ENCODE measurements at places on chromosomes 16 and 17. TPM values are rescaled to one million over a fixed set of nuclear protein-coding genes. Genes with fewer than 3 reads are reported as not detected.

The TMED6 gene
- total RNA-seq, result not detected

The KLHL10 gene
- total RNA-seq, result not detected

The KIF19 gene
- 0.68 TPM for total RNA-seq

The SLC9A5 gene
- total RNA-seq, result 0.71 TPM

The KRTAP4-2 gene
- not detected for total RNA-seq

The BICDL2 gene
- total RNA-seq, result 101 TPM

The CHRNE gene
- total RNA-seq, result 2.2 TPM

The TP53TG3F gene
- total RNA-seq, result not detected

DNA sequence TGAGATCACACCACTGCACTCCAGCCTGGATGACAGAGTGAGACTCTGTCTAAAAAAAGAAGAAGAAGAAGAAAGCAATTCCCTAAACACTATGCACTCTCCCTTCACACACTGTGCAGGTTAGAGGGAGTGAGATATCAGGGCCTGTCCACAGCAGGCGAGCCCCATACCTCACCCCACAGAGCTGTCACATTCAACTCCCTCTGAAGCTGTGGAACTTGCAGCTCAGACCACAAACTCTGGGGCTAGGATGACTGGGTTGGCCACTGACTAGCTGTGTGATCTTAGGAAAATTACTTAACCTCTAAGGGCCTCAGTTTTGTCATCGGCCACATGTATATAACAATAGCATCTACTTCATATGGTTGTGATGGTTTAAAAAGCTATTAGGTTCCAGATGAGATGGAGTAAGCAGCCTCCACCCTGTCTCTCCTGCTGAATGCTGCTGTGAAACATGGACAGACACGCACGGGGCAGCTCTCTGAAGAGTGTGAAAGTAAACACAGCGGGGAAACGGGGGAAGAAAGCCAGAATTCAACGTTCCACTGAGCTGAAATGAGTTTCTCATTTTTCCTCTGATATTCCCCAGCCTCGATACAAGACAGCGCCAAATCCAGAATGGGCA, 13.6 kb upstream of the PYY start:
- no peak for DNase-seq

- DNase-seq, result no peak
These were observed 19.6 kb upstream of the ATP2A3 start for GRCh38 chr17:3983606-3984484.

GRCh38 chr17:67258821-67259468, 13.9 kb upstream of the HELZ start:
- DNase-seq, result no peak

GRCh38 chr17:83012868-83013778, 66.3 kb upstream of the METRNL start:
- no peak for DNase-seq

GRCh38 chr16:19366391-19366790, 51.3 kb upstream of the TMC5 start:
- DNase-seq, result no peak

- DNase-seq, result no peak
These were observed 481 bp upstream of the GLTPD2 start for GRCh38 chr17:4788159-4788806.

GRCh38 chr16:19223235-19224170, 55.5 kb downstream of the SYT17 start:
- no peak for DNase-seq

- DNase-seq, result no peak
These were observed 26.6 kb downstream of the OR1D5 start for GRCh38 chr17:3036800-3037199.

DNA sequence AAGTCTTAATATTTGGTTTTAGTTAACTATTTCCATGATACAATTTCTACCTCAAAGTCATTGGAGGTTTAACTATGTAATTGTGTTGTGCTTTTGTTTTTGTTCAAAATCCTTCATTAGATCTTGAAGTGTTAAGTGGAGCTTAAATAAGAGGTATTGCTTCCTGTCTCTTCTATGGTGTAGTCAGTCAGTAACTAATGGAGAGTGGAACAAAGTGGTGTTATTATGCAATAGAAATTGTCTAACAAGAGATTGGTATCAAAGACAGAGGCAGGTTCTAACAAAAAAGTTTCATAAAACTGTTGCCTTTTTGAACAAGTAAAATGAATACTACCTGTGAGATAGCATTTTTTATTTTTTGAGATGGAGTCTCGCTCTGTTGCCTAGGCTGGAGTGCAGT, 45.2 kb downstream of the GRB7 start:
- no peak for DNase-seq

GRCh38 chr17:8120520-8121406, 2.4 kb upstream of the ALOXE3 start:
- peak; percentile 55 for DNase-seq

Data from lower leg skin (tissue), 4 donors.